ENCODE measurements at places on chromosomes 1 and 21.
A peak's percentile ranks its signal among the peaks of the same experiment; 100 is the strongest.

DNA sequence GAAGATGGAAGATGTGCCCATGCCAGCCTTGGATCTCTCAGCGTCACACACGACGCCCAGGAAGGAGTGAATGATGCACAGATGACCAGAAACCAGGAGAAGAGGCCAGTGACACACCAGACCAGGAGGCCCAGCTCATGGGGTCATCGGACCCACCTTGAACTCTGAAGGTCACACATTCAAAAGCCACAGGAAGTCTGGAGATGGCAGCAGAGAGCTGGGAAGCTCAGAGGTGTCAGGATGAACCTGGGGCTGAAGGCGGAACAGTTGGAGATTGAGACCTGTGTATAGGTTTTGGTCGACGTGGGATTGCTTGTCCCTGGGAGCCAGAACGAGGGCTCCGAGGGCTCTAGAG, 43.6 kb downstream of the SLC19A1 start:
- DNase-seq, result no peak

DNA sequence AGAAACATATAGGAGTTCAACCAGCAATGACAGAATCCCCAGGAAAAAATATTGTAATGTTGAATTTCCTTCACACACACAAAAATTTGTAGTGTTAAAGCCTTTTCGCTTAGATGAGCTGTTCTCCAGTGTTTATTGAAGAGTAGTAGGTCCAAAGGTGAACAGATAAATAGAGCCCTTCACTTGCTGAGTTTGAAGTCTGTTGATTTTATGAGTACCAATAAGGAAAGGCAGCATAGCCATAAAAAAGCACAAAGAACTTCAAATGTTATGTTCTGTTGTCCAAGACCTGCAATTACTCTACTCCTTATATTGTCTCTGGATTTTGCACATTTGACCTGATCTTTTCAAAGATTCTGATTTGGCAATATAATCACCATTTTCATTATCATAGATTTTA, 362.7 kb upstream of the B3GALT2 start:
- DNase-seq, result no peak

GRCh38 chr1:50097021-50097679, 11.6 kb upstream of the ELAVL4 start:
- DNase-seq, result no peak

DNA sequence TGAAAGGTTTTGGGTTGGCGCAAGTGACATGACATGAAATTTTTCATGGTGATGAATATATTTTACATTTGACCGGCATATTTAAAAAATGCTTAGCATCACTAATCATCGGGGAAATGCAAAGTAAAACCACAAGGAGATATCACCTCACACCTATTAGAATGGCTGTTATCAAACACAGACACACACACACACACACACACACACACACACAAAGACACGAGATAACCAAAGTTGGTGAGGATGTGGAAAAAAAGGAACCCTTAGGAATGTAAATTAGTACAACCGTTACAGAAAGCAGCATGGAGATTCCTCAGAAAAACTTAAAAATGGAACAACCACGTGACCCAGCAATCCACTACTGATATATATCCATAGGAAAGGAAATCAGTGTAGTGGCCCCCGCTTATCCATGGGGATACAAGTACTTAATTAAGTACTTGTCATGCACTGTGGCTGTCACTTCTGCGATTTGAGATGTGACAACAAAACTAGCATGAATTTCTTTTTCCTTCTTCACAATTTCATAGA, 15.9 kb upstream of the PRELP start:
- no peak for DNase-seq

DNA sequence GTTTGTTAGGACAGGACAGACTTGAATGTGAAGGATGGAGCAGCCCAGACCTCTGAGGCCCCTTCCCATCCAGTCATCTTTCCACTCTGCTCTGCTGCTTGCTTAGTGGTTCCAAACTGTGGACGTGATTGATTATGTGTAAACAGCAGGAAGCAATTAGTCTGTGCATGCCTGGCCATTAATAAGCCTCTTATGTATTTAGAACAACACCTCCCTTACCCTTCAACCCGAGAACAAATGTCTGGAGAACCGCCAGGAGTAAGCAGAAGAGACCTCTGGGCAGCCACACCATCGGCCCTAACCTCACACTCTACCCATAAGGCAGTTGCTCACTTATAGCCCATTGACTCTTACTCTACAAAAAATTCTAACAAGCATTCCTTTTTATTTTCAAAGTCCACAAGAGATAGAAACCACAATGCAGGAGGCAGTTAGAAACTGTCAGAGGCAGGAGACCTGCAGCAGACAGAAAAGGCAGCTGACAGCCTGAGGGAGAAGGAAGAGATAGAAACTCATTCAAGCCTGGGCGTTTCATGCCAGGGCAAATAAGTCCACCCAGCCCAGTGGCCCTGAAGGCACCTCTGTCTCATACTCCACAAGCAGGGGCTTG, 5.8 kb upstream of the EPHA8 start:
- DNase-seq, result peak; percentile 84

DNA sequence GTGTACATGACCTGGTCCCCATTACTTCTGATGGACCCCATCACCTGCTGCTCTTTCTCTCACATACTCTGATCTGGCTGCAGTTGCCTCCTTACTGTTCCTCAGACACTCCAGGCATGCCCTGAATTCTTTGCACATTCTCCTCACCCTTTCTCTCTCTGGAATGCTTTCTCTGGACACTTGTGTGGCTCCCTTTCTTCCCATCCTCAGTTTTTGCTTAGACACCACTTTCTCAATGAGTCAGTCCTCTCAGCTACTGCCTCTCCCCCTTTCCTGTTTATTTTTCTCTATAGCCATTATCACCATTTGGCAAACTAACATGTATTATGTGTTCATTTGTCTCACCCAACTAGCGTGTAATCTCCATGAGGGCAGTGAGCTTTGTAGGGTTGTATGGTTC, 28.1 kb downstream of the PLXNA2 start:
- no peak for DNase-seq

Data from NCI-H1092 treated with DMSO at 0.1 percent for 48 hours (cell line).